ENCODE measurements at places on chromosomes 16 and 17.

GRCh38 chr17:17503566-17504130 is 7.5 kb upstream of the RASD1 start:
- no peak for ATAC-seq

DNA sequence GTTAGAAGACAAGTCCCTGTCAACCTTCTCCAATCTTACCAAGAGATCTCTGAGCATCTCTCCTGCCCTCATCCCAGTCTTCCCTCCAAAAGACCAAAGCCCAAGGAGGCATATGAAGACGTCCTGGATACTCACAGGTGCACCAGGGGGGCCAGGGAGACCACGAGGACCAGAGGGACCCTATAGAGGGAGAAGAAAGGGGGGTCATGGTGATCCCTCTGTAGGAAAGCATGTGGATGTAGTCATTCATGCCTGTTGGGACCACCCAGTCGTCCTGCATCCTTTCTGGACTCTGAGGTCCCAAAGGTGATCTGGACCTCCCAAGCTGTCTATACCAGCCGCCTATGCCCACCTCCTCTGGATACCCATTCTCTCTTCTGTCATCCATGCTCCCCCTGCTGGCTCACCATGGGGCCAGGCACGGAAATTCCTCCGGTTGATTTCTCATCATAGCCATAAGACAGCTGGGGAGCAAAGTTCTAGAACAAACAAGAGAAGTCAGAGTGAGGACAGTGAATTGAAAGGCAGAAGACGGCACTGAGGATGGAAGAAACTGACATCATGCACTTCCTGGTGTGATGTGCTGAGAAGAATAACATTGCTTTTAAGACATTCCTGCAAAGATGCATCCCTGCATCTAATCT is 3.3 kb downstream of the COL1A1 start:
- no peak for ATAC-seq

DNA sequence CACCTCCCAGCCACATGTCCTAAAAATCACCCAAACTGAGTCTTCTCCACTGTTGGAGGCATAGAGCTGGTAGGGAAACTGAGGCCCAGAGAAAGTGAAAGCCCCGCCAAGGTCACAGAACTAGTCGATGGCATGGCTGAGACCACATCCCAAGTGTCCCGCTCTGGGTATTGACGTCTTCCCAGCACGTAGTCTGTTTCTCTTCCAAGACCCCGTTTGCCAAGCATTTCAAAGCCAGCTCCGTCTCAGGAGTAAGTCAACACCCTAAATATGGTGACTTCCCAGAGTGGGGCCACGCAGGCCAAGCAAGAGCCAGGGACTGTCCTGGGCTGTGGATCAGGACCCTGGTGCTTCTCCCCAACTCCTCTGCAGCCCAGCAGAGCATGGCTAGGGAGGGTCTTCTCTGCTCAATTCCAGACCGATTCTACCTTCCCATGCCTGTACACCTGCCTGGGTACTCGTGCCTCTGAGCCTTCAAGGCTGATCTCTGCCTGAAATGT is 19.7 kb downstream of the PITPNM3 start:
- no peak for ATAC-seq

GRCh38 chr17:57365420-57365819 is 109.1 kb downstream of the MSI2 start:
- no peak for ATAC-seq

- ATAC-seq = no peak
These were observed 78.0 kb downstream of the MAP2K6 start for GRCh38 chr17:69492410-69493071.

DNA sequence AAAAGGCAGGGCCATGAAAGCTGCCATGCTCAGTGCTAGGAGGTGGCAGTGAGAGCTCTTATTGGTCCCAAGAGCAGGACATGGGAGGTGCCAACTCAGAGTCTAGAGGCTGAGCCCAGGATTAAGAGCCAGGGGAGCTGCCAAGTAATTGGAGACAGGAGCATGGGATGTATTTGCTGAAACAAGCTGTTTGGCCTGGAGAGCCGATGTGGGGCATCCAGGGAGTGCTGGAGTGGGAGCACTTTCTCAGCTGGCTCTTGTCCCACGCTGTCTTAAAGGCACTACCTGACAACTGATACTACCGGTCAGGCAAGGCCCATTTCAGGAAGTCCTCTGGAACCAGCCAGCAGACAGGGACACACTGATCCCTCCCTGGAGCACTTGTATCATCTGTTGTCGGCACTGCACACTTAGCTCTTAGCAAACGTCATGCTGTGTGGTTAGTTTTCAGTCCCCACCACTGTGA is 19.3 kb downstream of the ANKFN1 start:
- no peak for ATAC-seq

GRCh38 chr16:52470585-52470984 is 76.4 kb downstream of the TOX3 start:
- no peak for ATAC-seq

DNA sequence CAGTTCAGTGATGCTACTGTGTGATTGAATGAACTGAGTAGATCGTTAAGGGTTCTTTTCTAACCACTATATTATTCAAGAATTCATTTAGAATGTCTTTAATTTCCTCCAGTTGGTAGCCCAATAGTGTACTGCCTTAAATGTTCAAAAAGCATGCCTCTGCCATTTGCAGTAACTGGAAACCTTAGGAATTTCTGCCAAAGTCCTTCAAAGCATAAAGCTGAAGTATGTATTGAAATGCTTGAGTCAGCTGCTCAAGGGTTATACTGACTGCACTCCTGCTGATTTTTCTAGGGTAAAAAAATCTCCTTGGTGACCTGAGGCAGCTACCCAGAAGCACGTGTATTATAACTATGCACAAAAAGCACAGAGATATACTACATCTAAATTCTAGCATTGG is 56.5 kb downstream of the SNTB2 start:
- ATAC-seq = no peak

DNA sequence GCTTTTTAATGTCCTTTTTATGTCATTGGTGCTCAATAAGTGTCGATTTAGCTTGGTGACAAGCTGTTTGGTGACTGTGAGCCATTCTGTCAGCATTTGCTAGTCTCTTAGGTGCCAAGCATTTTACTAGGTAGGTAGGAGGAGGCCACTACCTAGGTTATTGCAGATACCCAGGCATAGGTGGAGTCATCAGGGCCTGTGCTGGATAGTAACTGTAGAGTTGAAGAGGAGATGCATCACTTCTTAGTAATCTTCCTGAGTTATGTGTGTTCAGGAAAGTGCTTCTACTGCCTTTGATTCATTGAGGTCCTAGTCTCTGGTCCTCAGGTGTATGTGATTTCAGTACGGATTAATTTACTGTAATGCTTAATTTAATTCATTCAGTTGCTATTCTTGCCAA is 17.7 kb downstream of the USP10 start:
- ATAC-seq = peak; percentile 77

DNA sequence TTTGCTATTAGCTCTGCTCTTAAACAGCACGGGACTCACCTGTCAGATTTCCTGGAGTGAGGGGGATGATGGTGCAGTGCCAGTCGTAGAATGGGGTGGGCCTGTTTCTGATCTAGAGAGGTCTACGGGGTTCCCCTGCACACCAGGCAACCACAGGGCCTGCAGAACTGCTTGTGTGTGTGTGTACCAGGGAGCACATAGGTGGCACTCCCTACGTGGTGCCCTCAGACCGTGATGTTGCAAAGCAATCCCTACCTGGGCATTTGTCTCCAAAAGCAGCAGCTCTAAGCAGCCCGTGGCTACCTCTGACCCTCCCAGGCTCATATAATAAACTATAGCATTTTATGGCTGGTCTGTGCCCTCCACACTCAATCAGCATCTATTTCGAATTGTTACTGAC is 38.5 kb downstream of the MPRIP start:
- ATAC-seq = no peak

DNA sequence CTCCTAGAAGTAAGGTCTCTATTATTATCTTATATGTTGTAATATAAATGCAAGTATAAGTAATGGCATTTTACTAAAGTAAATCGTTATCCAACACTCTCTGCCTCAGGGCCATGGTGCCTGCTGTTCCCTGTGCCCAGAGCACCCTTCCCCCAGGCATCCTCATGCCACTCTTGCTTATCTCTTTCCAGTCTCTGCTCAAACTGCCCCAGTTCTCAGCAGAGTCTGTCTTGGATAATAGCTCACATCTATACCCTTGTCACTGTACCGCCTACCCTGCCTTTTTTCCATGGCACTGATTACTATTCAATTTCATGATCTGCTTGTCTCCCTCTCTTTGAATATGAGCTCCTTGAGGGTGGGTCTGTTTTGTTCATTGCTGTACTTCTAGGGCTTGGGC is 31.7 kb downstream of the CDH1 start:
- no peak for ATAC-seq

DNA sequence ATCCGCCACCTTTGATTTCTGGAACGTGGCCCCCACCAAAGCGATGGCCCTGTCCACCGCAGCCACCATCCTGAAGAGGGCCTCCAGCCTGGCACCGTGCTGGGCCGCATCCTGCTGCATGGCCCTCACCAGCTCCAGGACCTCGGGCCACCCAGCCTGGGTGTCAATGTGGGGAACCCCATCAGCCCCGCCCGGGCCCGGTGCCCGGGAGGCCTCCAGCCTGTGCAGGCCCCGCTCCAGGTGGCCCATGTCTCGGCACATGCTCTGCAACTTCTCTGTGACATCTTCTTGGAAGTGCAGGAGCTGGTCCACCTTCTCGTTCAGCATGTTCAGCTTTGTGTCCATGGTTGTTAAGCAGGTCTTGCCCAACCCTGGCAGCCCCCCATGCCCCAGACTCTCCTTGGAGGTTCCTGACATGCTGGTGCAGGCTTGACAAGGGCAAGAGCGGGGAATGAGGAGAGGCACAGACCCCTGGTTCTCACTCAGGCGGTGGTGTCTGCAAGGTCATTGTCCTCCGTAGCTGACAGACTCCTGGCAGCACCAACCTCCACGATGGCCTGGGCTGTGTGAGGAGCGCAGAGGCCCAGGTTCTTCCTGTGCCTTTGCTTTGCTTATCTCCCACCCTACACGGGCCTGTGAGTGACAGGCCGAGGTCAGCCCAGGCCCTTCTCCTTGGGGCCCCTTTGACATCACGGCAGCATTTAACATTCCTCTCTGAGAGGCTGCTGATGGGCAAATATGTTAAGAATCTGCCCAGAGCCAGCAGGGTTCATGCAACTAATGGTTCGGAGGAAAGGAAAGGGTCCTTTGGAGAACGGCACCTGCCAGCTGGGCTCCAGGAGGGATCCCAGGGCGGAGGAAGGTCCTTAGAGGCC is at the start of gene MYLK3:
MYLK3 (minus strand) TSS at position 568 of the 875 bp plus-strand sequence; CDS start at position 417, 151 bp downstream.
- ATAC-seq = no peak

GRCh38 chr16:18062713-18063112 is 273.8 kb downstream of the NPIPA8 start:
- ATAC-seq = no peak

- ATAC-seq = peak; percentile 98
These were observed 22.9 kb upstream of the YWHAE start for GRCh38 chr17:1422885-1423284.

DNA sequence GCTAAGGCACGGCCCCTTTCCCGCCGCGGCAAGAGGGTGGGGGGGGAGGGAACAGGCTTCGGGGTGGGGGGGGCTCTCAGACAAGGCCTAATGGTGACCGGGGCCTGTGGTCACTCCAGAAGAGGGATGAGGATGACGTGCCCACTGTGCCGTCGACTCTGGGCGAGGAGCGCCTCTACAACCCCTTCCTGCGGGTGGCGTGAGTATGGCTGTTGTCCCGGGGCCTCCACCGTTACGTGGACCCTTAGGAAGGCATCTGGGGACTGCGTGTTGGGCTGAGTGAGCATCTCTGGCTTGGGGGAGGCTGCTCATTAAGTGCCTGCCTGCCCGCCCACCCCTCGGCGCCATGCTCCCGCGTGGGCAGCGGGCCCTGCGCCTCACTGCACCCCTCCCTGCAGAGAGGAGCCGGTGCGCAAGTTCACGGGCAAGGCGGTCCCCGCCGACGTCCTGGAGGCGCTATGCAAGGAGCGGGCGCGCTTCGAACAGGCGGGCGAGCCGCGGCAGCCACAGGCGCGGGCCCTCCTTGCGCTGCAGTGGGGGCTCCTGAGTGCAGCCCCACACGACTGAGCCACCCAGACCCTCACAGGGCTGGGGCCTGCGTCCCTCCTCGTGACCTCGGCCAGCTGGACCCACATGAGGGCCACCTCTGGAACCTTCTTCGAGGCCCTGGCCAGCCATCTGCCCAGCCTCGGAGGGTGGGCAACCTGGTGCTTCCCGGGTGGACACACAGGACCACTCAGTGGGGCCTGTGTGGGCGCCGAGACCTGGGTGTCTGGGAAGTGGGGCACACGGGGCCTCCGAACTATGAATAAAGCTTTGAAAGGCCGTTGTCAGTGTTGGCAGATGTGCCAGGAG is 2.2 kb downstream of the HAGHL start:
- no peak for ATAC-seq

- peak; percentile 96 for ATAC-seq
These were observed 5.8 kb upstream of the ZDHHC7 start for GRCh38 chr16:85017151-85017550.

DNA sequence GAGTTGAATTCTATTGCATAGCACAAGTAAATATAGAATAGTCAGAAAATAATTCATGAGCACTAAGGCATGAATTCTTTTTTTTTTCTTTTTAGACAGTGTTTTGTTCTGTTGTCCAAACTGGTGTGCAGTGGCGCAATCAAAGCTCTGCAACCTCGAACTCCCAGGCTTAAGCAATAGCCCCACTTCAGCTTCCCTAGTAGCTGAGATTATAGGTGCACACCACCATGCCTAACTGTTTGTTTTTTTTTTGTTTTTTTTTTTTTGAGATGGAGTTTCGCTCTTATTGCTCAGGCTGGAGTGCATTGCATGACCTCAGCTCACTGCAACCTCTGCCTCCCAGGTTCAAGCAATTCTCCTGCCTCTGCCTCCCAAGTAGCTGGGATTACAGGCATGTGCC is 16.6 kb downstream of the TUBD1 start:
- no peak for ATAC-seq

- no peak for ATAC-seq
These were observed 80.8 kb downstream of the OMG start for GRCh38 chr17:31216031-31216751.

GRCh38 chr17:78528541-78528940 is 48.7 kb downstream of the DNAH17 start:
- ATAC-seq = no peak

DNA sequence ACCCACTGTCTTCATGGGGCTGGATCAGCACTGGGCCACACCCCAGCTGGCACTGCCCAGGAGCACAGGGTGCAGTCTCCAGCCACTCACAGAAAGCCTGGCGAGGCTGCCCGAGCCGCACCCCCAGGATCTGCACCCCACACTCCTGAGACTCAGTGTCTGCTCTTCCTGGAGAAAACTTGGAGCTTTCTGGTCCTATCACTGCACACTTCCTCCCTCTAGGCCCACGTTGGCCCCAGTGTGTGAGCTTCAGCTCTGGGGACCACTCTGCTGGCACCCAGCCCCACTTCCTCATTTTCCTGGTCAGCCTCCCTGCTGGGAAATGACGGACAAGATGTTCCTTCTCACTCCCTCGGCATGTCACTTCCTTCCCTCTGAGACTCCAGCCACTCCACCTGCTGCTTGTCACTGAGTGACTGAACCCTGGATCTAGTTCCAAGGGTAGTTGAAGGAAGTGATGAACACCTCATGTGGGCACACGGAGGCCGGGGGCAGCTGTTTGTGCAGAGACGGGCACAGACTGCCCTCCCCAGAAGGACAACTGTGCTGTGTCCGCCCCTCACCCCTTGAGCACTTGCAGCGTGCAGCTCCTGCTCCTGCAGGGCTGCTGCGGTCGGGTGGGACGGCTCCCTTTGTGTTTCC is 29.0 kb downstream of the ZC3H18 start:
- no peak for ATAC-seq

- peak; percentile 21 for ATAC-seq
These were observed 2.0 kb downstream of the NEUROD2 start for GRCh38 chr17:39605492-39606433.
